Ovary (tissue), 10 donors: ENCODE measurements at places on chromosomes 4 and X. TPM values are rescaled to one million over a fixed set of nuclear protein-coding genes. Genes with fewer than 3 reads are reported as not detected.

DNA sequence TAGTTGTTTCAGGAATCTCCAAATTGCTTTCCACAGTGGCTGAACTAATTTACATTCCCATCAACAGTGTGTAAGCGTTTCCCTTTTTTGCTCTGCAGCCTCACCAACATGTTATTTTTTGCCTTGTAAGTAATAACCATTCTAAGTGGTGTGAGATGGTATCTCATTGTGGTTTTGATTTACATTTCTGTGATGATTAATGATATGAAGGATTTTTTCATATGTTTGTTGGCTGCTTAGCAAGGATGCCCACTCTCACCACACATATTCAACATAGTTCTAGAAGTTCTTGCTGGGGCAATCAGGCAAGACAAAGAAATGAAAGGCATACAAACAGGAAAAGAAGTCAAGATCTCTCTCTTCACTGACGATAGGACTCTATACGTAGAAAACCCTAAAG is 472.4 kb downstream of the ZNF674 start:
- no peak for DNase-seq

- no peak for DNase-seq
Measured at GRCh38 chr4:174616661-174617060, 94.4 kb upstream of the HPGD start.

- DNase-seq, result peak; percentile 21
Measured at GRCh38 chr4:2246384-2247127, 4.6 kb upstream of the HAUS3 start.

DNA sequence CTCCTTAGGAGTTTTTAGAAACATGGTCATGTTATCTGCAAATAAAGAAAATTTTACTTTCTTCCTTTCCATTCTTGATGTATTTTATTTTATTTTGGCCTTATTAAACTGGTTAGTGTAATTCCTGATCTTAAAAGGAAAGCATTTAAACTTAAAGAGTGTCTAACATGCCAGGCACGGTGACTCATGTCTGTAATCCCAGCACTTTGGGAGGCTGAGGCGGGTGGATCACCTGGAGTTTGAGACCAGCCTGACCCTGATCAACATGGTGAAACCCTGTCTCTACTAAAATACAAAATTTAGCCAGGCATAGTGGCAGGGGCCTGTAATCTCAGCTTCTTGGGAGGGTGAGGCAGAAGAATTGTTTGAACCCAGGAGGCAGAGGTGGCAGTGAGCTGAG is 281.3 kb downstream of the PTTG2 start:
- no peak for DNase-seq

DNA sequence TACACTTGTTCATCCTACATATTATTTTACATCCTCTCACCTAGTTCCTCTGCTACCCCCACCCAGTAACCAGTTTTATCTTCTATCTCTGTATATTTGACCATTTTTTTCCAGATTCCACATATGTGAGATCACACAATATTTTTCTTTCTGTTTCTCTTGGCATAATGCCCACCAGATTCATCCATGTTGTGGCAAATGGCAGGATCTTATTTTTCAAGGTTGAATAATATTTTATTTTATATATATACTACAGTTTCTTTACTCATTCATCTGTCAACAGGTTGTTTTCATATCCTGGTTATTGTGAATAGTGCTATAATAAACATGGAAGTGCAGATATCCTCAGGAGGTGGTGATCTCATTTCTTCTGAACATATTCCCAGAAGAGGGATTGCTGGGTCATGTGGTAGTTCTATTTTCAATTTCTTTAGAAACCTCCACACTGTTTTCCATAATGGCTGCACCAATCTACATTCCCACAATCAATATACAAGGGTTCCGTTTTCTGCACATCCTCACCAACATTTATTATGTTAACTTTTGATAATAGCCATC is 48.2 kb downstream of the THAP9 start:
- no peak for DNase-seq

DNA sequence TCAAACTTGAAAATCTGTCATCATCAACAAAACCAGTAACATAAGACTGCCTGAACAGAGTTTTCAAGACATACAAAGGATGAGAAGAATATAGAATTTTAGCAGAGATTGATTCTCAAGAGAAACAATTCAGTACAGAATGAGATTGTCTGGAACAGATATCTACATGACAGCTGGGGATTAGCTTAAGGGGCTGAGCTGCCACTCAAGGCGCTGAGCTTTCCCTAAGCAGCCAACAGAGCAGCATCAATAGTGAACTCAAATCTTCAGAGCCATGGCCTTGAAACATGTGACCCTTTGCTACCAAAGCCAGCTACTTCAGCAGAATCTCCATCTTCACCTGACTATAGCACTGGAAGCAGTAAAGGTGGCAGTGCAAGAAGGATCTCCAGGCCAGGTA is 24.3 kb upstream of the PCDH10 start:
- no peak for DNase-seq

- DNase-seq, result peak; percentile 40
Measured at GRCh38 chrX:155819966-155820491, 61.1 kb upstream of the VAMP7 start.

- no peak for DNase-seq
Measured at GRCh38 chr4:27861381-27861787, 1000.7 kb downstream of the STIM2 start.

GRCh38 chrX:46922611-46923010 is 10.4 kb downstream of the JADE3 start:
- DNase-seq, result no peak

DNA sequence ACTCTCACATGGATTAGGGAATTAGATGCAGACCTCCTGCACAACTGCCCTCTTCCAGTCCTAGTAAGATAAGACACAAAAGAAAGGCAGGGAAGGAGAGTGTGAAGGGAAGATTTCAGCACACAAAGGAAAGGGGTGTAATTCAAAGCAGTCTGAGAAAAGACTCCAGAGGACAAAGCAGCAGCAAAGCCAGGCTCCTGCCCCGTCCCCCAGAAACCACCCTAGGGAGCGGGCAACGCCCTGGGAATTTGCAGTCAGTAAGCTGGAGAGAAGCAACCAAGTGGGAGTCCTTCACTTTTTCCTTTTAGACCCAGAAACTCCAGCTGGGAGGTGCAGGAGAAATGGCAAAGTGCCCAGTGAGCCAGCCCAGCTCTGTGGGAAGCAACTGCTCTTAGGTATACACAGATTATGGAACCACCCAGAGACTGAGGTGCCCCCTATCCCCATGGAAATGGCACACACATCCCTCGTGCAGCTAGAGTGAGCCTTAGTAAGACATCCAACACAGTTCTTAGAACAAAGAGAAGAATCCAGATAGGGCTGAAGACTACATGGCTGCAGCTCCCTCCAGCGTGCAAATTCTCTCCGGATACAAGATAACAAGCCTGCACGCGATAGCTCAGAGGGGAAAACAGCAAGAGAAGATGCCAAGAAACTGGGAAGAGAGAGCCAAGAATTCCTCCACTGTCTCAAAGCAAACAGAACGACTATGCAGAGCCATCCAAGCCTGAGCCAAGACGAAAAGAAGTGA is 26.5 kb upstream of the IRAK1 start:
- peak; percentile 63 for DNase-seq

Gene LUZP4
- not detected for polyA plus RNA-seq

Gene TLL1
- polyA plus RNA-seq, result 2.4 TPM

Gene NDNF
- 32.6 TPM for polyA plus RNA-seq

Gene IL3RA
- 4.7 TPM for polyA plus RNA-seq

Gene LDB2
- polyA plus RNA-seq, result 40.9 TPM

Gene MAGEE1
- polyA plus RNA-seq, result 6.7 TPM
